Stimulated activated CD4-positive, alpha-beta T cell treated with anti-CD3 and anti-CD28 coated beads, Interleukin-1b, Interleukin-23, amount 100 ng/mL, for 4 hours (primary cell): ENCODE measurements at places on chromosomes 16 and 17.

DNA sequence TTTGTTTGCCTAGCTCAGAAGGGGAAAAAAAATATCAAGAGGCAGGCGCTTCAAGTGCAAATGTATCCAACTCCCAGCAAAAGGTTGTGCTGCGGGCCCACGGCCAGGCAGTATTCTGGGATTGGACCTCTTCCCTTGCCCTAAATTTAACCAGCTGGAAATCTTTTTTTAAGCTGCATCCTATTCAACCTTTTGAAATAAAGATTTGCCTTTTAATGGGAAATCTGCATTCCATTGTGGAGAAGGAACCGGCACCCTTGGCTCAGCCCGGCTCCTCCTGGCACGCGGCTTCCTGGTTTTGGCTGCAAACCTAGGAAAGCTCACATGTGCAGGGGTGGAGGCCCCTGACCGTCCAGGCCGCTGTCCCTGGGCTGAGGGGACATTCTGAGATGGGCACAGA is 38.8 kb upstream of the ENPP7 start:
- no peak for DNase-seq

- no peak for DNase-seq
These were observed 17.1 kb downstream of the GGA3 start for GRCh38 chr17:75244133-75244866.

DNA sequence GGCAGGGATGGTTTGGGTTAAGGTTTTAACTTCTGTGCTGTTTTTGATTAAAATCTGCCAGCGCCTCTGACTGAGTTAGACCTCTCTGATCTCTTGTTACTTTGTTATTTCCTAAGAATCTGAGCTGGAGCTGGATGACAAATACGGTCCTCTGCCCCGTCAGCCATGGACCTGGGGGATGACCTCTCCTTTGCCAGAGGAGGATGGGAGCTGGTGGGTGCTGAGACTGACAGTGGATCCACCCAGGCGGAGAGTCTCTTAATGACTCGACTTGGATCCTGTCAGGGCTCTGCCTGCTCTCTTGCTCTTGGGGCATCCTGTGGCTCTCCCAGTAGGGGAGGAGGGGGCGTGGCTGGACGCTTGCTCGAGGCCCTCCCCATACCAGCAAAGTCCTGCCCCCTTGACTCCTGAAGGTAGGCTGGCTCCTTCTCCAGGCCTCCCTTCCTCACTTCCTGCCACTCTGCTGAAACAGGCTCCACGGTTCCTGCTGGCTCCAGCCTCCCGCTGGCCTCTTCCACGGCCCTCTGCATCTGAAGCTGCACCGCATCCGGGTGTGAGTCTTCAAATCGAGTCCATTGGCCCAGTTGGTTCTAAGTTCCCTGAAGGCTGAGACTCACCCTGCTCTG is 24.8 kb upstream of the MAP3K14 start:
- DNase-seq, result no peak

GRCh38 chr16:17302620-17303019 is 168.1 kb downstream of the XYLT1 start:
- no peak for DNase-seq

DNA sequence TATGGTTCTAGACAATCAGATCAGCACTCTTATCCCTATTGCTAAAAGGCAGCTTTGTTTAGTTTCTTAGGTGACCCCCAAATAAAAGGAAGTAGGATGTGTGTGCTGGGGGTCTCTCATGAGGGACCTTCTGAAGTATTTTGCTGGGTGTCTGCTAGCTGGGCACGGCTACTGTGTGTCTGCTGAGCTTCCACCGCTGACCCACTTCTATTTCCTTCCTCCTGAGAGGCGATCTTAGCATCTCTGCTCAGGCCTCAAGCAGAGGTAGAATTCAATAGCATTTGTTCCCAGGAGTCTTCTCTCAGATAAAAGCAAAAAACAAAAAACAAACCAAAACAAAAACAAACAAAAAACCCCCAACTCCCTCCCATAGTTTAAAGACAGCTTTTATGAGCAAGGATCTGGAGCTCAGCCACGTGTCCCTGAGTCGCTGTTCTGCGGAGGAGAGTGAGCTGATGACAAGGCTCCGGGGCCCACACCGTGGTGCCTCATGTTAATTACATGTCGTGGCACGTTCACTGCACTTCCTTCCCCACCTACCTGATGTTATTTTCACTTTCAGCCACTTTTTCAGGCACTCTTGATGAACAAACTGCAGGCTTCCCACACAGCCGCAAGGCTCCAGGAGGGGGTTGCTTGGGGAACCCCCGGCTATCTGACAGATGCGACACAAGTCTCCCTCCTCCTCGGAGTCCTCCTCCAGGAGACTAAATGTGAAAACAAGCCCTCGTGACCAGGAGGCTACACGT is 83.5 kb downstream of the MARCHF10 start:
- DNase-seq, result peak; percentile 68

DNA sequence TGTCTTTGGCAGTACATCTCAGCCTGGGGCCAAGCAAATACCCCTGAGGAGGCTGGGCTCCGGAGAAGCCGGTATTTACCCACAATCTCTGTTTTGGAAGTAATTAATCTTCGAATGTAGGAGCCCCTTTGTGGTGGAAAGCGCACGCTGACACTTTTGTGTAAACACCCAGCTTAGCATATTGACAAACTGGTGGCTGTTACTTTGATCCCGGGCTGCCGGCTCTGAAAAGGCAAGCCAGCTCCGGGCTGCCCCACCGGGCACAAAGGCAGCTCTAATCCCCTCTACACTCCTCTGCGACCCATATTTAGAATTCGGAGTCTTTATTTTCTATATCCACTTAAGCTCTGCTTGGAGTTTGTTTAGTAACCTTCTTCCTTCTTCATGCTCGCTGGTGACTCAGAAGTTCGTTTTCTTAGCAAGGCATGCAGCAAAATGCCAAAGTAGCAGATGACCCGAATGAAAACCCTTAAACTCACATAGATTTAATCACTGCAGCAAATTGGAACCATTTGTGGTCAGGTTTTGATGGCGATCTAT is 144.0 kb upstream of the IRX3 start:
- no peak for DNase-seq
